ENCODE measurements at places on chromosomes 7 and 10.

- DNase-seq, result no peak
Measured at GRCh38 chr7:138303230-138304070, 156.6 kb upstream of the TRIM24 start.

DNA sequence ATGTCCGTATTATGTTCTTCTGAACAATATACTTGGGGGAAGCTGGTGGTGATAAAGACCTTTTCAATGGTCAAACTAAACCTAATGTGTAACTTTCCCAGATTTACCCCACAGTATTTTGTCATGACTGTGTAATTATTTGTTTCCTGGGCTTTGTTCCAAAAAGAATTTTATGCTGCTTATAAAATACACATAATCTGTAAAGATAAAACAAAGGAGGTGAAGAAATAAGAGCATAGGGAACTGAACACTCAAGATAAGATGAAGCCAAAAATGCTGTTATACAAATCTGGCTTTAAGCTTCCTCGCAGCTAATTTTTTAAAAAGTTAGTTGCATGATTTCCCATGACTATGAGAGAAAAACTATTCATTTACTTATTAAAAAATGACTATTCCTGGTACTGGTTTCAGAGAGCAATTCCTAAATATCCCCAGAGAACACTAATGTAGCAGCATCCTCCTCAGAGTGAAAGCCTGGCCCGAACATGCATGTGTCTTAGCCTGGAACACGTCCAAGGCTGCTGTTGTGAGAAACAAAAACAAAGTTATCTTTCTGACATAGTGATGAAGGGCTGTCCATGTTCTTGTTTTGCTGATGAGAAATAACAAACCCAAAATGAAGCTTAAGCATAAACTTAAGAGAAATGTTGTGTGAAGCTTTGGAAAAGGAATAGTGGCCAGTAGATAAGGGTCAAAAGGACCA is 33.9 kb downstream of the MALSU1 start:
- DNase-seq, result no peak

DNA sequence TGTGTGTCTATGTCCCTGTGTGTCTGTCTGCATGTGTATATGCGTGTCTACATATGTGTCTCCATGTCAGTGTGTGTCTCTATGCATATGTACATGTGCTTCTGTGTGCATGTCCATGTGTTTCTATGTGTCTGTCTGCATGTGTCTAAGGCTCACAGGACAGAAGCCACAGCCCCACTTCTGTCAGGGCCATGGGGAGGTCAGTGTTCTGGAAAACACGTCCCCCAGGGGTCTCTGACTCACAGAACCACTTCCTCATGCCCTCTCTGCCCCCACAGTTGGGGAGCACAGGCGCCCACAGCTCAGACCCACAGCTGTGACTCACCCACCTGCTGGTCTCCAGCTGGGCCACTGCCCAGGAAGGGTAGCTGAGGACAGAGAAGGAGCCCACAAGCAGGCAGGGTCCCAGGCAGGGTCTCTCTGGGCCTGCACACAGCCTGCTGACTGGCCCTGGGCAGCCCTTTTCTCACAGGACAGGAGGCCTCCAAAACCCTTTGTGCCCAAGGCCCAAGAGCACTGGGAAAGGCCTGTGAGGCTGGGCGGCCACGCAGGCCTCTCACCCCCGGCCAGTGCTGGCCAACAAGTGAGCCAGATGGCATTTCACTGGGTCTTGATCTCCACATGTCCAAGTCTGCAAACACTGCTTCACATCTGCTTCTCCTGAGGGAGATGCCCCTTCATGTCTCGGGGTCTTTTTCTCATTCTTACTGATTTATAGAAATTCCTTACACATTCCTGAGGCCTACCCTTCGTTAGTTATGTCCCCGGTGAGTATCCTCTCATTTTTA is 102.9 kb upstream of the FAM20C start:
- DNase-seq, result no peak

GRCh38 chr10:124477614-124478363 is 16.2 kb downstream of the LHPP start:
- DNase-seq, result no peak

- no peak for DNase-seq
Measured at GRCh38 chr7:5831196-5831595, 49.4 kb upstream of the OCM start.

- DNase-seq, result no peak
Measured at GRCh38 chr10:9786576-9786975, 1231.1 kb upstream of the CELF2 start.

GRCh38 chr7:44508328-44509030 is 18.0 kb upstream of the NUDCD3 start:
- DNase-seq, result no peak

GRCh38 chr10:23927576-23928325 is 281.2 kb upstream of the KIAA1217 start:
- DNase-seq, result no peak

DNA sequence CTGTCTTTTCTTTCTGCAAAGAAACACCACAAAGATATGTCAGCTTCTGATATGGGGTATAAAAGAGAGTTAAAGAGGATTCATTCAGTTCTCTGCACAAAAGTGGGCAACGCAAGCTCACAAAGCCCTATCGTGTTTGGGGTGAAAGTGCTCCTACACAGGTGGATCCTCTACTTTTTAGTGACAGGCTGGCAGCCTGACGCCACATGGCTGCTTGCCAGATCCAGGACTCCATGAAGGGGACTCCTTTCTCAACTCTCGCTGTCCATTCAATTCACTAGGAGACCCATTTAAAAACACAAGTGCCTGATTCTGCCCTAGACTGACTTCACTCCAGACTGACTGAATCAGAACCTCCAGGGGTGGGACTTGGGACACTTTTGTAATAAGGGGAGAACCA is 8.0 kb downstream of the PARP12 start:
- DNase-seq, result no peak

DNA sequence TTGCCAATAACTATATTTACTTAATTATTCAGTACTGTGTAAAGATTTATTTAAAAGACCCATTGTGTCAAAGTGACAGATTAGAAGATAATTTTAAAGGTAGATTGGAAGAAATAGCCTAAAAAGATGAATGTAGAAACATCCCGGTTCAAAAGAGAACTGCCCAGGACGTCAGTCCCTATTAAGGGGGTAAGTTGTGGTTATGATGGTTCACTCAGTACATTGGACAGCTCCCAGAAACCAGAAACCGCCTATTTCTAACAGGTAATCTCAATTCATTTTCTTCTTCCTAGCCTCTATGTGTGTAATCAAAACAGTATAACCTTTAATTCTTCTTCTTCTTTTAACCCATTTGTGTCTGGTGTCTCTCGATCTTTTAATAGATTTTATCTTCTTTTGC is 1.5 kb upstream of the FERD3L start:
- DNase-seq, result no peak

DNA sequence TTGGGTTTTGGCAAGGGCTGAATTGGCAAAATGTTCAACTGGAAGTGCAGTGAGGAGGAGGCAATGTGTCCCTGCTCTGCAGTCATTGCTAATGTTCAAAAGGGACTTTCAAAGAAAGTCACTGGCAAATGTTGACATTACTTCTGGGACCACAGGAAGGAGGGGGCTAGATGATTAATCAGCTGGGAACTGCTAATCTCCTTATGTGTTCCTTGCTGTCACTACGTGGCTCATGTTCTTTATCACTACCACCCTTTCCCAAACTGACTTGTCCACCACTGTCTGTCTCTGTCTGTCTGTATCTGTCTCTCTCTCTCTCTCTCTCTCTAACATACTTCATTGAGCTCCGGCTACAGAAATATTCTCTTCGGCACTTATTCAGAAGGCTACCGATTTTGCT is 86.9 kb upstream of the MTPN start:
- DNase-seq, result no peak

- no peak for DNase-seq
Measured at GRCh38 chr10:31705136-31705535, 223.5 kb downstream of the ARHGAP12 start.

DNA sequence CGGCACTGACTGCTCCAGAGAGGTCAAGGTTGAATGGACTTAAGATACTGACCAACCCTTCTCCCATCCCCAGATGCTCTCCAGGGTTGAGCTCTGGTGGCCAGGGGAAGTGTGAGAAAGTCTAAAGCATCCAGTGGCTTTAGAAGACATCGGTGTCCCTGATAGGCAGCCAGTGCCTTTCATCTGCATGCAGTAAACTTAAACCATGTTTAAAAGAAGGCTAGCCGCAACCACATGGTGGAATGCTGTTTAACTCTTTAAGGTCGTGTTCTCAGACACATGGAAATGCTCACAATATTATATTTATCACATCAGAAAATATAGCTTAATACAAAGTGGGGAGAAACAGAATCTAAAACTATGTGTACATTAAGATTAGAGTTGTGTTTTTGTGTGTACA is 137.0 kb downstream of the CNNM2 start:
- no peak for DNase-seq
